ENCODE measurements at places on chromosomes 6 and 20.
A peak's percentile ranks its signal among the peaks of the same experiment; 100 is the strongest.

DNA sequence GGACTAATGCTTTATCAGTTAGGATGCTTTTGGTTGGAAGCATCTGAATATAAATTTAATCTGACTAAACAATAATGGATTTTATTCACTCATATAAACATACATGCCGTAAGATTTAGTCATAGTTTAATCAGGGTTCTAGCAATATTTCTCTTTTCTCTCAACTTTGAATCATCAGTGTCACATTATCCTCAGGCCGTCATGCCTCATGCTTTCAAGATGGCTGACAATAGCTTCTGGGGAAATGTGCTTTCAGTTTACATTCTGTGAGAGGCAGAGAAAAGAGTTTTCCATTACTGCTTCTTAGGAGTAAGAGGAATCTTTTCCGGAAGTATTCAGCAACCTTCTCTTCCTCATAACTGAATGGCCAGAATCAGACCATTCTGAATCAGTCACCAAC is 162.2 kb downstream of the GJA1 start:
- peak; percentile 34 for DNase-seq

- no peak for DNase-seq
Observed at GRCh38 chr6:158942349-158942748, 57.7 kb downstream of the RSPH3 start.

- DNase-seq: no peak
Observed at GRCh38 chr6:38021029-38021428, 201.5 kb downstream of the ZFAND3 start.

GRCh38 chr20:18224968-18225568 is 63.3 kb upstream of the ZNF133 start:
- DNase-seq: peak; percentile 71

GRCh38 chr6:156877126-156877863 is 100.1 kb downstream of the ARID1B start:
- no peak for DNase-seq

DNA sequence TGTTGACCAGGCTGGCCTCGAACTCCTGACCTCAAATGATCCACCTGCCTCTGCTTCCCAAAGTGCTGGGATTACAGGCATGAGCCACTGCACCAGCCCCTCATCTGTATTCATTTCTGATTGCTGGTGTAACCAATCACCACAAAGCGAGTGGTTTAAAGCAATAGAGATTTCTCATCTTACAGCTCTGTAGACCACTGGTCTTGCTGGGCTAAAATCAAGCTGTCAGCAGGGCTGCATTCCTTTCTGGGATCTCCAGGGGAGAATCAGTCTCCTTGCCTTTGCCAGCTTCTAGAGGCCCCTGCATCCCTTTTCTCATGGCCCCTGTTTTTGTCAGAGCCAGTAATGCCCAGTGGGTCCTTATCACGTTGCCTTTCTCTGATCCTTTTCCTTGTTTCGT is 49.9 kb upstream of the PMEPA1 start:
- no peak for DNase-seq

DNA sequence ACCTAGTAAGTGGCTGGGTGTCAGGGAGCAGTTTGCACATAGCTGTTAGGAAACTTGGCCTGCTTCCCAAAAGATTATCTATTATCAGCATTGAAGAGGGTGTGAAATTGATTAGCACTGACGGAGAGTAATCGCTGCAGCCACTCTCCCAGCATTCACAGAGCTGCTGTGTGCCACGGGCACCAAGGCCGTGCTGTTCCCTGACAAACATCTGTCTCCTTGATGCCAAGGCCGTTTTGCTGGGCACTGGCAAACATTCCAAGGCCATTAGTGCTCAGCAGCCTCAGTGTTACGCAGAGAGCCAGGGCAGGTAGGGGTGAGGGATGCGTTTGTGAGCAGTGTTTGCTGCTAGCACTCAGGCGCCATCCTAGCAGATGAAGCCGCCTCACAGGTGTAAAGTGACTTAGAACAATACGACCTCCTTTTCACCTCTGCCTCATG is 57.7 kb upstream of the VSTM2L start:
- DNase-seq: no peak

GRCh38 chr6:13500915-13501314 is 13.5 kb upstream of the GFOD1 start:
- DNase-seq: no peak

- no peak for DNase-seq
Observed at GRCh38 chr6:113205553-113205952, 651.6 kb upstream of the MARCKS start.

DNA sequence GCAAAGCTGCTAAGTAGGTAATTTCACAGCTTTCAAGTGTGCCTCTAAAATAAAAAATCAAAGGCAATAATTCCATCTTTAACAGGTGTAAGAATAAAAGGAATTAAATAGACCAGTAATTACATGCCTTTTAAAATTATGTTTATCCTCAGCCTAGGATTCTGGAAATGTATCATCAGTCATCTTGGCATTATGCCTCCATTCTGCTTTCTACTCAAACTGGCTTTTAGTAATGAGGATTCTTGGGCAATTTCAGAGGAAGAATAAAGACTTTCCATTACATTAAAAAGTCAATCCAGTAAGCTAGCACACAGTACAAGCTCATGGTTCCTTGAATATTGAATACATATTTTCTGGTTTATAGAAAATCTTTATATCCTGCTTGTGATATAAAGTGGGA is 44.7 kb downstream of the GSTA2 start:
- no peak for DNase-seq
